Osteocyte (in vitro differentiated cells): ENCODE measurements at places on chromosomes 1 and 21. TPM values are rescaled to one million over a fixed set of nuclear protein-coding genes. Genes with fewer than 3 reads are reported as not detected.

- DNase-seq: no peak
- H3K4me3 ChIP-seq: no peak overlapping the region
- H3K36me3 ChIP-seq: peaks cover 5% of the 10 kb centered on the region
Measured at GRCh38 chr1:19756480-19756879, 43.2 kb downstream of the TMCO4 start.

GRCh38 chr1:165641231-165641987 is 10.4 kb downstream of the MGST3 start:
- no peak overlapping the region for H3K27ac ChIP-seq
- peaks cover 9% of the 10 kb centered on the region for H3K36me3 ChIP-seq
- DNase-seq: no peak

DNA sequence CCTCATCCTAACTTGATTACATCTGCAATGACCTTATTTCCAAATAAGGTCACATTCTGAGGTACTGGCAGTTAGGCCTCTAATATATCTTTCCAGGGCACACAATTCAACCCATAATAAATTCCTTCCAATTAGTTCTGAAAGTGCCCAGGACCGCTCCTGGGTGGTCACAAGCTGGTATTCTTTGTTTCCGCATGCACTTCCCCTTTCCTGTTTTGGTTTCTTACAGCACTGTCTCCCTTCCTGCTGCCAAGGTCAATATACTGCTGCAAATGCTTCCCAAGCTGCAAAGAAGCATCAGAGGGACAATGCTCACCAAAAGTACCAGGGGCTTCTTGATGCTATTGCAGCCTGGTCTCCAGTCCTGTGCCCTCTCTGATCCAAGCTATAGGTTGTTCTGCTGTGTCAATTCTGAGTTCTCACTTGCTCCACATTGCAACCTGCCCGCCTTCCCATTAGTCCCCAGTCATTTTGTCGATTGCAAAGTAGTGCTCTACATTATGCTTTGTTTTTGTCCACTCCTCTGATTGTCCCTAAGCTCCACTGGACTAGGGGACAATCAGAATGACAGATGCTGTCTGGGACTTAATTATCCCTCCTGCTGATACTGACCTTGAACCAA is 13.9 kb upstream of the XPR1 start:
- no peaks in the 10 kb centered on the region for H3K4me1 ChIP-seq
- H3K36me3 ChIP-seq: no peaks in the 10 kb centered on the region
- no peak for DNase-seq
- H3K4me3 ChIP-seq: no peak overlapping the region
- H3K27ac ChIP-seq: no peak overlapping the region

- no peak overlapping the region for H3K27ac ChIP-seq
- H3K4me3 ChIP-seq: no peak overlapping the region
- no peaks in the 10 kb centered on the region for H3K36me3 ChIP-seq
- DNase-seq: no peak
- no peaks in the 10 kb centered on the region for H3K4me1 ChIP-seq
Measured at GRCh38 chr1:245031041-245031440, 123.7 kb upstream of the KIF26B start.

DNA sequence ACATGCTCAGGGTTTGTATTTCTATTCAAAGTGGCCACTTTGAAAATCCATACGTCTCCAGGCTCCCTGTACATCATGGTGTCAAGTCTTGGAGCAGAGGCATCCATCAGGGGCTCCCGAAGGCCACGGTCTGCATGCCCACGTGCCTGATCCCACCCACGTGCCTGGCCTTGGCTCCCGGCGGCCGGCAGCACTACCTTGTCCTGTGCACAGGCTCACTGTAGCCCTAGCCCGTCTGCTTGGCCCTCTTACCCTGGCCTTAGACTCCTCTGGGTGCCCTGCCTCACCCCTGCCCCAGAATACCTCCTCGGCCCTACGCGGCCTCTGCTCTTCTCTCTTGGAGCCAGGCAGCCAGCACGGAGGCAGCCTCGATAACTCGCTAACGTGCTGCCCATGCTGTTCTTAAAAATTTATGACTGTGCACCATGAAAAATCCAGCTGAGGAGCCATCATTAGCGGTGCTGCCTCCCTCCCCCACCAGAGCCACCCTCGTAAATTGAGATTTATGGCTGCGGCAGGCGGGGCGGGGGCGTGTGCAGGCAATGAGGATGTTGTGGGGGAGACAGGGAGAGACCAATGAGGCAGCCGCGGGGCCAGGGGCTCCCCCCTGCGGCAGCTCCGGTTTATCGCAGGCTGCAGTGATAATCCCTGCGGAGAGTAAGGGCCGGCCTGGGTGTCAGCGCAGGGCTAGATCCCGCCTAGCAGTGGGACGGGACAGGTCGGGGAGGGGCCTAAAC is 24.6 kb downstream of the DMAP1 start:
- peaks cover 9% of the 10 kb centered on the region for H3K36me3 ChIP-seq
- DNase-seq: no peak
- H3K27ac ChIP-seq: no peak overlapping the region
- no peak overlapping the region for H3K4me3 ChIP-seq
- no peaks in the 10 kb centered on the region for H3K27me3 ChIP-seq

GRCh38 chr21:31873275-31873695 is 465 bp downstream of the HUNK start:
- H3K36me3 ChIP-seq: no peaks in the 10 kb centered on the region
- peaks cover 14% of the 10 kb centered on the region for H3K27me3 ChIP-seq
- no peak for DNase-seq
- H3K4me3 ChIP-seq: no peak overlapping the region

DNA sequence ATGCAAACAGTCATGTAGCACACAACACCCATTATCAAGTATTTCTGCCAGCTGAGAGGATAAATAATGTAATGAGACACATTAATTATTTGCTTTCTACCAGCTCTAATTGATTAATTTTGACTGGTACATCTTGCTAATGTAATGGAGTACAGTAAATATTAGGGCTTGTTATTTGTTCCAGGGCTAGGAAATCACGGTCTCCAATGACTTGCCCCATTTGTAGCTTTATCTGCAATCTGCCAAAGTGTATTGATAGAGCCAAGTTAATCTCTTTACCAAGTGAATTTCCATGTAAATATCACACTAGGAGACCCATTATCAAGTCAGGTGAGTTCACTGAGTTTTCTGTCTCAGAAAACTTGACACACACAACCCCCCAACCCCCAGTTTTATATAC is 55.1 kb downstream of the RGS13 start:
- no peak overlapping the region for H3K4me3 ChIP-seq
- no peak overlapping the region for H3K27ac ChIP-seq
- no peaks in the 10 kb centered on the region for H3K4me1 ChIP-seq
- H3K36me3 ChIP-seq: no peaks in the 10 kb centered on the region

DNA sequence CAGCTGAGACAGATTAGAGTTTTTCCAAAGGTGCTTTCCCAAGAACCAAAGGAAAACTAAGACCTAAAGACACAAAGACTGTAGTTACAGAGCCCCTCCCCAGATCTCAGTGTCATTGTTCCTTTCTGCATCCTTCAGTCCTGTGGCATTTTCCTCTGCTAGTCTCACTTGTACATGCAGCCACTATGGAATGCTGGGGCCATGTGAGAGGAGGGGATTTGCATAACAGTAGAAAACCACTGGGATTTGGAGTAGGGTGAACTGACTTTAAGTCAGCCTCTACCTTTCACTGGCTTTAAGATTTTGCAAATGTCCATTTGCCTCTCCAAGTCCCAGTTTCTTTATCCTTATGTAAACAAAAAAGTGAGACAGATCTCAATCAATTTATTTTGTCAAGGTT is 119.4 kb upstream of the F3 start:
- DNase-seq: no peak
- no peaks in the 10 kb centered on the region for H3K27me3 ChIP-seq
- no peaks in the 10 kb centered on the region for H3K36me3 ChIP-seq
- no peak overlapping the region for H3K27ac ChIP-seq

GRCh38 chr1:87506147-87506546 is 177.5 kb downstream of the LMO4 start:
- DNase-seq: no peak
- H3K36me3 ChIP-seq: no peaks in the 10 kb centered on the region
- H3K27ac ChIP-seq: no peak overlapping the region
- H3K27me3 ChIP-seq: peaks cover 4% of the 10 kb centered on the region

- H3K4me1 ChIP-seq: no peaks in the 10 kb centered on the region
- H3K36me3 ChIP-seq: no peaks in the 10 kb centered on the region
- H3K27ac ChIP-seq: no peak overlapping the region
- H3K27me3 ChIP-seq: no peaks in the 10 kb centered on the region
Measured at GRCh38 chr1:158425027-158425426, 1.0 kb downstream of the OR10K2 start.

- DNase-seq: no peak
- H3K4me3 ChIP-seq: no peak overlapping the region
Measured at GRCh38 chr1:30135698-30136097, 587.7 kb downstream of the MATN1 start.

GRCh38 chr1:153623101-153623500 is 4.2 kb downstream of the S100A13 start:
- no peaks in the 10 kb centered on the region for H3K27me3 ChIP-seq
- no peak overlapping the region for H3K4me3 ChIP-seq
- peaks cover 31% of the 10 kb centered on the region for H3K36me3 ChIP-seq
- H3K4me1 ChIP-seq: peaks cover 46% of the 10 kb centered on the region

DNA sequence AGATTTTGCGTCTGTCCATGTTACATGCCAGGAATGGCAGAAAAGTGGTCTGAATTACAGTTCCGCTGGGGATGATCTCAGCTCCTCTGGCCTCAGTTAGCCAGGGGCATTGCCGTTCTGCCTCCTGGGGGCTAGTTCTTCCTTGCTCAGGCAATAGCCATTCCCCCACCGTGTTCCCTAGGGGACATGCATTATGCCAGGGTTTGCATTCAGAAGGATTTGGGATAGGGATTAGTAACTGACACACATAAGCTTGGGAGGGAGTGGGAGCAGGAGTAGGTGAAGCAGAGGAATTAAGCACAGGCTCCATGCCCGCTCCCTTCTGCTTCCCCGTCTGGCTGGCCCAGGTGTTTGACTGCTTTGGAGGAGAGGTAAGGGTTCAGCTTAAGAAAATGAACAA is 12.7 kb downstream of the LRRC71 start:
- H3K27me3 ChIP-seq: peaks cover 23% of the 10 kb centered on the region
- no peak overlapping the region for H3K4me3 ChIP-seq
- no peak for DNase-seq
- no peak overlapping the region for H3K27ac ChIP-seq
- H3K36me3 ChIP-seq: peaks cover 3% of the 10 kb centered on the region
- peaks cover 2% of the 10 kb centered on the region for H3K4me1 ChIP-seq

DNA sequence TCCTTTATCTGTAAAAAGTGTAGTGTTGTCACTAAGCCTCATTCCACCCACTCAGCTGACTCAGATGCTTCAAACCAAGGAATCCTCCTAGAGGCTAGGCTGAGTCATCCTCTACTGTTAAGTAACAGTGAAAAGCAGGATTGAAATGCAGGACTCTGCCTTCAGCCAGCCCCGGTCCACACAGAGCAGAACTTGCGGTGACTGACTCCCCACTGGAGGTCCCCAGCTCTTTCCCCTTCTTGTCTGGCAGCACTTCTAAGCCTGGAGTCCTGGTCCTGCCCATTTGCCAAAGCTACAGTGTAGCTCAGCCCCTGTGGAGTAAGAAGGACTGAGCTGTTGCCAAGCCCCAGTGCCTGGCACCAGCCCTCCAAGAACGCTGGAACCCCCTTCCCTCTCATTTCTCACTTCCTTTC is 1.7 kb downstream of the RAB7B start:
- peak overlapping the region; percentile 59 for H3K27ac ChIP-seq
- H3K4me1 ChIP-seq: peaks cover 41% of the 10 kb centered on the region

- DNase-seq: no peak
- peaks cover 19% of the 10 kb centered on the region for H3K27me3 ChIP-seq
- H3K4me3 ChIP-seq: no peak overlapping the region
- H3K4me1 ChIP-seq: peaks cover 2% of the 10 kb centered on the region
- H3K36me3 ChIP-seq: no peaks in the 10 kb centered on the region
- H3K27ac ChIP-seq: no peak overlapping the region
Measured at GRCh38 chr1:3703786-3704371, 48.4 kb upstream of the CCDC27 start.

DNA sequence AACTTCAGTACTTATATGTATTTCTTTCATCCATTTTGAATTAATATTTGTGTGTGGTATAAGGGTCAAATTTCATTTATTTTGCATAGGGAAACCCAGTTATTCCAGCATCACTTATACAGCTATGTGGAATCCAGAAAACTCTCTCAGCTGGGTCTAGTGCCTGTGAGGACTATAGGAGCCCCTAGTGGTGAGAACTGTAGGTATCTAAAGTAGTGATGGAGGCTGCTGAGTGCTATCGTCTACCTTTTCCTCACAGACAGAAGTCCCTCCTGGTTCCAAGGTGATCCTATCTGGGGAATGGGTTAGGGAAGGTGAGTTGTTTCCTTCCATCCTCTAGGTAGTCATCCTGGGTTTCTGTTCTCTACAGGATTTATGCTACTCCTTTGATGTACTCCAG is 352.0 kb upstream of the C1orf87 start:
- H3K27me3 ChIP-seq: no peaks in the 10 kb centered on the region
- H3K4me3 ChIP-seq: no peak overlapping the region
- H3K27ac ChIP-seq: no peak overlapping the region
- no peaks in the 10 kb centered on the region for H3K4me1 ChIP-seq
- H3K36me3 ChIP-seq: no peaks in the 10 kb centered on the region
- DNase-seq: no peak

DNA sequence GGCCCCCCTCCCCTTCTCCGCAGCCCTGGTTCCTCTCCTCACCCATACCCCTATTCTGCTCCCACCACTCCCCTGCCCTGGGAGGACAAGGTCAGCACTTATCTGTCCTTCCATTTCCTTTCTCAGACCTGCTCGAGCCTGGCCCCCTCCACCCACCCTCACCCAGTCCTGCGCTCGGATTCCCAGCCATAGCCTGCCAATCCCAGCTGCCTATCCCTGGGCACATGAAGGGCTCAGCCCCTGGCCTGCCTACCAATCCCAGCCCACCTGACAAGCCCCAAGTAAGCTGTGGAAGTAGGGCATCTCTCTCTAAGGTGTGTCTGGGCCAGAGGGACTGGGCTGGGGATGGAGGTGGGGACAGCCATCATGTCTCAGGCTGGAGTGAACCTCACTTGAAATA is 5.4 kb downstream of the BLACAT1 start:
- H3K4me3 ChIP-seq: no peak overlapping the region
- H3K36me3 ChIP-seq: no peaks in the 10 kb centered on the region
- H3K27me3 ChIP-seq: peaks cover 68% of the 10 kb centered on the region
- peaks cover 2% of the 10 kb centered on the region for H3K4me1 ChIP-seq
- no peak for DNase-seq

- H3K36me3 ChIP-seq: no peaks in the 10 kb centered on the region
- H3K4me1 ChIP-seq: peaks cover 22% of the 10 kb centered on the region
- H3K27me3 ChIP-seq: no peaks in the 10 kb centered on the region
- H3K27ac ChIP-seq: no peak overlapping the region
- DNase-seq: no peak
Measured at GRCh38 chr1:109206339-109206738, 7.4 kb upstream of the SARS1 start.

GRCh38 chr1:173128742-173129141 is 78.0 kb upstream of the TNFSF18 start:
- H3K36me3 ChIP-seq: no peaks in the 10 kb centered on the region
- H3K4me3 ChIP-seq: no peak overlapping the region
- H3K27ac ChIP-seq: no peak overlapping the region
- no peak for DNase-seq

Gene CSMD2
- not detected in 2 replicates for total RNA-seq

Gene C1orf226
- total RNA-seq: 2.7 and 3.2 TPM in 2 replicates

Gene CLIC6
- total RNA-seq: 0.16 and 0.40 TPM in 2 replicates

Gene CLCA1
- not detected in 2 replicates for total RNA-seq

Gene MAP3K7CL
- total RNA-seq: 1.8 and 2.4 TPM in 2 replicates

Gene SMYD3
- 22.3 and 22.8 TPM in 2 replicates for total RNA-seq

Gene PEX10
- total RNA-seq: 23.1 and 25.6 TPM in 2 replicates

Gene TCP10L
- 0.21 and 1.3 TPM in 2 replicates for total RNA-seq

Gene TCHH
- 0.05 TPM in 1 of 2 replicates, not detected in the other for total RNA-seq

Gene RIPPLY3
- 0.21 and 0.27 TPM in 2 replicates for total RNA-seq

Gene DDR2
- 173 and 185 TPM in 2 replicates for total RNA-seq

Gene TRIM67
- total RNA-seq: 0.32 and 0.39 TPM in 2 replicates

Gene TMEM79
- 2.6 and 3.3 TPM in 2 replicates for total RNA-seq

Gene AKR7A3
- 1.5 and 2.1 TPM in 2 replicates for total RNA-seq

Gene SPRR2A
- not detected in 2 replicates for total RNA-seq
